Cortex of kidney (tissue), 1 donor: ENCODE measurements at places on chromosomes 13 and 19.

- DNase-seq = no peak
Observed at GRCh38 chr13:74449811-74450524, 315.8 kb upstream of the KLF12 start.

DNA sequence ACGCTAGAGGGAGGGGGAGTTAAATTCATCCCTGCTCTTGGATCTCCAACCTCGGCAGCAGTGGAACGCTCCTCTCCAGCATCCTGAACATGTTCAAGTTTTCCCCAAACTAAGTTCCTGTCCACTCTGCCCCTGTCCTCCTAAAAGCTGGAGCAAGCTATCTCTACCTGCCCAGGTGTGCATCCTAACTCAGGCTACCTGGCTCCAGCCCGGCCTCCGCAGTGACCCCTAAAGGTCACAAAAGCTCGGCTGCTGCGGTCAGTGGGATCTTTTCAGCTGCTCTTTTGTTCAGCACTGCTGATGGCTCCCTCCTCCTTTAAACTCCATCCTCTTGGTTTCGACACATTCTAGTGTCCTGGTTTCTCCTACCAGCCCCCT is 1.4 kb downstream of the DCUN1D2 start:
- no peak for DNase-seq

DNA sequence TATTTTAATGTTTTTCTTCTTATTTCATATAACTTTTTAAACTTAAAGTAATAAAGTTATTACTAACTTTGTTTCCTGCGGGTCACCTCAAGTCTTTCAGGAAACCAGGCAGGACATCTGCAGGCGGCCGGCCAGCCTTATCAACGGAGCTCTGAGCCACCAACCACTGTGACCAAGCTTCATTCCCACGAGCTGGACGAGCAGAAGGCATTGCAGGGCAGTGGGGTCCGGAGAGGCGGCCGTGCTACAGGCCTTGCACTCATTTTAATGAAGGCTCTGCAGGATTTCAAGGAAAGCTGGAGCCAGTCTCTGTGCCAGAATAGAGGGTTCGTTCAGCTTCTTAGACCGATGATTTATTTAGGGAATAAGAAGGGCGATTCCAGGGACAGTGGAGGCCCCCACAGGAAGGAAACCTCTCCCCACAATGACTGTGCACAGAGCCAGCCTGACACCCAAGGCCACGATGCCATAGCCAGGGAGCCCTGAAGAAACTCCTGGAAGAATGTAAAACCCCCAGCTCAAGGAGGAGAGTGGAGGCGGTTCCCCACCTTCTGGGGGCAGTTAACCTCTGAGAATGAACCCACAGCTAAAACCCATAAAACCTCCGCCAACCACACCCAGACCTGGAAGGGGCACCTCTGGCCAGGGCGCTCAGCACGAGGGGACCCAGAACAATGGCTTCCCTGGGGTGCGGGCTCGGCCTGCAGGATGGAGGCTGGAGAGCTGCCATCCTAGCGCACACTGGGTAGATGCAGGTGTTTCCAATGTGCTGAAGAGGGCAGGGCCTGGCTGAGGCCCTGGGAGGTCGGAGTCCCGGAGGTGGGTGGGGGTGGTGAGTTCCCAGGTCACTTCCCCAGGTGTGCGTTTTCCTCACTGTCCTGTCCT is 75.0 kb downstream of the RASA3 start:
- DNase-seq = no peak

DNA sequence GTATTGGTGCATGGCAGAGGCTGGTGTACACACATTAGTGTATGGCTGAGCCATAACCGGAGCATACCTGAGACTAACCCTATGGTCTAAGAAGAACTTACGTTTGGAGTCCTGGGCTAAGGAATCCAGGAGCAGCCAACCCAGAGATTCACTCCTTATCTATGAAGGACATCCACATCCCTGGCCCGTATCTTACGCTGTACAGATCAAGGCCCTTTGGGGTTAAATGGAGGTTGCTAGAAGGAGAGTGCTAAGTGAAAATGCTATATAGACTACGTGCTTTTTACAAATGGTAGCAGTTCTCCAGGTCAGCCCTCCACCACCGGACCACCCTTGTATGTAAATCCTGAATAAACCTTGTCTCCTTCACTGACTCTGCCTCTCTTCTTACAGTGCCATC is 1.9 kb upstream of the SUGT1 start:
- no peak for DNase-seq

- DNase-seq = no peak
Observed at GRCh38 chr13:114064450-114065140, 67.8 kb downstream of the RASA3 start.

GRCh38 chr19:46484656-46485055 is 11.0 kb downstream of the PNMA8B start:
- DNase-seq = no peak

GRCh38 chr13:102538938-102539337 is 57.8 kb upstream of the TPP2 start:
- DNase-seq = no peak

GRCh38 chr19:39845172-39845571 is 1.0 kb downstream of the FBL start:
- no peak for DNase-seq

DNA sequence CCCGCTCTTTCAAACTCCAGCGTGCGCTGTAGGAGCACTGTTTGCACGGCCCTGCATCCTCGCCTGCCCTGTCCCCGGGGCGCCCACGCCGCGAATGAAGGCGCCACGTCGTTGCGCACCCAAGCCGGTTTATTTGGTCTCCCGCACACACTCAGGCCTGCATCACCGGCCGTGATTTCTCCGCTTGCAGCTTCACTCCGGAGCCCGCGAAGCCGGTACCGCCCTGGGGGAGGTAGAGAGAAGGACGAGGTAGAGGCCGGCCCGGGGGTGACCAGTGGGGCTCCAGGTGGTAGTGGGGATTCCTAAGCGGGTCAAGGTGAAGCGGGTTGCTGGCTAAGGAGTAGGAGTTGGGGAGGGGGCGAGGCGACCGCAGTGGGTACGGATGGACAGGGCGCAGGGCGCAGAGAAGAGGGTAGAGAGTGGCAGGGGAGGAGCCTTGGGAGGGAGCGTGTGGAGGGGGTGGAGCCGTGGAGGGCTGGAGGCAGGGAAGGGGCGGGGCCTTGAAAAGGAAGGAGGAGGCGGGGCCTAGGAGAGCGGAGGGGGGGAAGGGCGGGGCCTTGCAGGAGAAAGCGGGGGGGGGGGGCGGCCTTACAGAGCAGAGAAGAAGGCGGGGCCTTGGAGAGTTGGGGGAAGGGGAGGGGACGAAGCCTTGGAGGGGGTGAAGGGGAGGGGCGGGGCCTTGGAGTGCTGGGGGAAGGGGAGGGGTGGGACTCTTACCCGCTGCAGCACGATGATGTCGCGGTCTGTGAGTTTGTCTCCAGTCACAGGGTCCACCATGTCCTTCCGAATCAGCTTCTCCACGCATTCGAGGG is 24.6 kb downstream of the NOSIP start:
- no peak for DNase-seq

DNA sequence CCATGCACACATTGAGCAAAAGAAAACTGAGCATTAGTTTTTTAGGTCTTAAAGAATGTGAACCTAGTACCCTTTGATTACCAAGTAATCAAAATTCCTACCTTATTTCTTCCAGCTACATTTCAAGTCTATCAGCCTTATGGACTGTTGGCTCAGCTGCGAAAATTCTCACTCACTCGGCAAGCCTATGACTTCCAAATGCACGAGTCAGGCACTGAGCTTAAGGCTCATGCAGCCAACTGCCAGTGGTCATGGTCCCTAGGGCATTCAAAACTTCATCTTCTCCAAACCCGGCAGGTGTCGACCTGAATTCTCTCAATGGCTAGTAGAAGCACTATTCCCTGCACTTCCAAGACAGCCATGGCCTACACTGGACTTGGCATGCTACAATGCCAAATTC is 41.2 kb downstream of the RUBCNL start:
- no peak for DNase-seq

- DNase-seq = no peak
Observed at GRCh38 chr19:11587975-11588631, 9.2 kb upstream of the ZNF627 start.

DNA sequence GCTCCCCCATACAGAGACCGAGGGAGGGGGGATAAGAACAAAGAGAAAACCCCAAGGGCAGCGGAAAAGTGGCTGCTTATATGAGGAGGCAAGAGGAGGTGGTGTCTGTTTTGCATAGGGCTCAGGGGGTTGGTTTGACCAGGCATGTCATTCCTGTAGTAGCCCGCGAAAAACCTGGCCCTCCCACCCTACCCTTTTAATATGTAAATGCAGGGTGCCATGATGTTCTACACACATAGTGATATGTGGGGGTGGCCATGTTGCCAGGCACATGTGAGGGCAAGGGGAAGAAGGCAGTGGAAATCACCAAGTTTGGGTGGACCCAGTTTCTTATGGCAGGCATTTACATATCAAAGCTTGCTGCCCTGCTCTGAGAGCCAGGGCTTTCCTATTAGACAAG is 203.5 kb upstream of the UBL3 start:
- DNase-seq = no peak

DNA sequence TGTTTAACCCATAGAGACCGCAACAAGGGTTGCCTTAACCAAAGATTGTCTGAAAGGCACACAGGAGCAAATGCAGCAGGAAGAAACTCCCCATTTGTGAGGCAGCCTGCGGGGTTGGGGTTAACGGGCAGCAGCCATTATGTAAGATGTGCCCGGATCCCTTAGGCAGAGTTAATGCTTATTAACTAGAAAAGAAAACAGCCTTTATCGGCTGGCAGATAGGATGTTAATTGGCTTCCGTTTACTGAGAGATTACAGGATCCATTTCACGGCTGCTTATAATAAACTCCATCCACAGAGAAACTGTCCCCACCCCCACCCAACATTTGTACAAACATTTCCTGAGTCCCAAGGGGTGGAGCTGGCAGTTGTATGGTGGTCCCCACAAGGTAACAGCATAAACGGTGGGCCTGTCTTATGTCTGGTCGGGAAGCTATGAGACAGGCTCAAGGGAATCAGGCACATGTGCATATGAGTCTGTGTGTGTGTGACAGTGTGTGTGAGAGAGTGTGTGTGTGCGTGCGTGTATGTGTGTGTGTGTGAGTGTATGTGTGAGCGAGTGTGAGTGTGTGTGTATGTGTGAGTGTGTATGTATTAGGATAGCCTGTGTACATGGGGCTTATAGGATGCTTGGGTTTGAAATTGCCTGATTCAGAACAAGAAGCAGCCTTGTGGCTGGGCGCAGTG is 10.5 kb downstream of the SLC25A42 start:
- DNase-seq = no peak

- no peak for DNase-seq
Observed at GRCh38 chr19:41307090-41307875, 2.7 kb upstream of the CCDC97 start.

DNA sequence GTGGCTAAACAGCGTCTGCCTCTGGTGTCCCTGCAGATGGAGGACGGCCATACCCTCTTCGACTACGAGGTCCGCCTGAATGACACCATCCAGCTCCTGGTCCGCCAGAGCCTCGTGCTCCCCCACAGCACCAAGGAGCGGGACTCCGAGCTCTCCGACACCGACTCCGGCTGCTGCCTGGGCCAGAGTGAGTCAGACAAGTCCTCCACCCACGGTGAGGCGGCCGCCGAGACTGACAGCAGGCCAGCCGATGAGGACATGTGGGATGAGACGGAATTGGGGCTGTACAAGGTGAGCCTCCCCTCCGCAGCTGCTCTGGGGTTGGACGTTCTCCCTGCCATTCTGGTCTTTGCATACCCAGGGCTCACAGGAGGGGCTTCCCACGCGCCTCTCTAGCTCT is 19.9 kb downstream of the UHRF1 start:
- no peak for DNase-seq

GRCh38 chr13:95099541-95099940 is 201.7 kb downstream of the ABCC4 start:
- no peak for DNase-seq

- no peak for DNase-seq
Observed at GRCh38 chr13:84744203-84744602, 861.9 kb upstream of the SLITRK1 start.

DNA sequence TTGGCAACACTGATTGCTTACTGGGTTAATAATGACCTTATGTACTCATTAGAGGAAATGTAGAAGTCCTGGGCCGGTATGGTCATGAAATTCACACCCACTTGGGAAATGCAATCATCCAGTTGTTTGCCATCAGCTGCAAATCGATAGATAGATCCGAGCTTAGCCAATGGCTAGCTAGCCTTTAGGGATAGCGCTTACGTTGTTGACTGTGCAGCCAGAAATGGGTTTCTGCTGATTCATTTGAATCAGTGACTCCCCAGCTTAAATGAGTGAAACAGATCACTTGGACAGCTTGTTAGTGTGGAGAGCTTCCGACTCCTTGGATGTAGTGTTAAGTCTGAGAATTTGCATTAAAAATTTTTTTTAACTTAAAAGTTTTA is 11.8 kb downstream of the IL17D start:
- no peak for DNase-seq

- no peak for DNase-seq
Observed at GRCh38 chr13:47327861-47328260, 431.0 kb upstream of the HTR2A start.

DNA sequence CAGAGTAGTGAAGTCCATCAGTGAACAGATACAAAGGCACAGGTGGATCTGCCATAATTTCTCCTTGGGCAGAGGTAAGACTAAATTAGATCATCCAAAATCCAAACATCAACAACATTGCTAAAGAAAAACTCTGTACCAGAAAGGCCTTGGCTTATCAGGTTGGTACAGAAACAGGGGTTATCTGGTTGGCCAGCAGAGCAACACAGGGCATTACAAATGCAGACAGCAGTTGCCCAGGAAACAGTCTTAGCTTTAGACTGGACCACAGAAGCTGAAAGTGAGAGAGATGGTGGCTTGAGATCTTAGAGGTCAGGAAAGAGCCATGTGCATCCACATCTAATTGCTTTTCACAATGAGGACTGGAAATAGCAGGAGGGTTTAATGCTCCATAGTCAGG is 26.6 kb upstream of the DGKH start:
- no peak for DNase-seq

GRCh38 chr13:99351772-99352171 is 44.6 kb upstream of the GPR183 start:
- DNase-seq = no peak

GRCh38 chr19:1109032-1109551 is 5.3 kb downstream of the GPX4 start:
- DNase-seq = no peak

GRCh38 chr19:35272954-35273649 is 4.3 kb downstream of the USF2 start:
- no peak for DNase-seq
